ENCODE measurements at places on chromosomes 1 and 21.

DNA sequence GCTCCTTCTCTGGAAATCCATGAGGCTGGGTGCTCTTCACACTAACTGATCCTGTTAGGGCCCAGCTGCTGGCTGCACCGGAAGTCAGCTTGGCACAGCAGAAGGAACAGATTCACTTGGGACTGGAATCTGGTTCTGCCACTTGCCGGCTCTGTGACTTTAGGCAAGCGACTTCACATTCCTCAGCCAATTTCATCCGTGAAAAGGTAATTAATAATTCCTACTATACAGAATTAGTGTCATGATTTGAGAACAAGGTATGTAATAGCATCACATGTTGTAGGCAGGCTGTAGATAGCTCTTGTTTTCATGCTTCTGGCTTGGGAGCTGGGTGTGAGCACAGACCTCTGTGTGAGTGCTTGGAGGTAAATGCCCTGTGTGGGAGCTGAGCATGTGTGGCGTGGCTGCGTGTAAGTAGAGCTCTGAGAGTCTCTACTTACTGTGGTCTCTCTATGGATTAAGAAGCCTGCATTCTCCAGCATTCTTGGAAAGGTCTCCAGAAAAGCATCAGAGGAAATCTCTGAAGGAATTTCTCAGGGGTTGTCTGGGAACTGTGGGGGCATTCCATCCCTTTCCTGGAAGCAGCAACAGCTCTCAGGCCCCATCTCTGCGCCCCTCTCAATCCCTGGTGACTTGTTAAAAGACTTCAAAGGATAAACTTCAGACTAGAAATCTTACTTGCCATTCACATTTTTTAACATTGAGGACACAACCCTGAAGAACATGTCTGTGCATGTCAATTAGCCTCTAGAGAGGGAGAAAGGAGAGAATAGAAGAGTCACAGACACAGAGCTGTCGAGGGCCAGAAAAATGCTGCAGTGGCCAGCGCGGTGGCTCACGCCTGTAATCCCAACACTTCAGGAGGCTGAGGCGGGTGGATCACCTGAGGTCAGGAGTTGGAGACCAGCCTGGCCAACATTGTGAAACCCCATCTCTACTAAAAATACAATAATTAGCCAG, 47.7 kb upstream of the PPM1J start:
- H3K4me1 ChIP-seq: no peaks in the 10 kb centered on the region
- DNase-seq: no peak
- no peaks in the 10 kb centered on the region for H3K36me3 ChIP-seq
- no peak overlapping the region for H3K4me3 ChIP-seq
- no peak overlapping the region for H3K27ac ChIP-seq
- H3K27me3 ChIP-seq: no peaks in the 10 kb centered on the region

DNA sequence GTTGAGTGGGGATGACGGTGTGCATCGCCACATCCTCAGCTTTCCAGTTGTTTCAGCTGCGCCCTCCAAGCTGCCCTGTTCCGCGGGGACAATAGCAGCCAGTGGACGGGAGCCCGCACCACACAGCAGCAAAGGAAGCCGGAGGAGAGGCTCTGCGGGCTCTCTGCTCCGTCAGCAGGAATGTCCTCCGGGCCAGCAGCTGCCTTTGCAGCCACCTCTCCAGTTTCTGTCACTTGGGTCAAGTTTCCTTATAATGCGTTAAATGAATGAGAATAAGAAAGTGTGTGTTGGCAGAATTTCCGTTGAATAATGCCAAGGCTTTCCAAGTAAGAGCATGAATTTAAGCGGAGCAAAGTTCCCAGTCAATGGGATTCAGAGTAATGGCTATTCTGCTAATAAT, 263.3 kb downstream of the KIF26B start:
- no peak overlapping the region for H3K27ac ChIP-seq
- no peak overlapping the region for H3K4me3 ChIP-seq
- no peak for DNase-seq
- H3K36me3 ChIP-seq: no peaks in the 10 kb centered on the region
- no peaks in the 10 kb centered on the region for H3K27me3 ChIP-seq

GRCh38 chr1:78234496-78234895, 188.7 kb downstream of the GIPC2 start:
- H3K27ac ChIP-seq: no peak overlapping the region
- no peaks in the 10 kb centered on the region for H3K36me3 ChIP-seq
- H3K4me3 ChIP-seq: no peak overlapping the region
- no peaks in the 10 kb centered on the region for H3K4me1 ChIP-seq
- no peak for DNase-seq
- no peaks in the 10 kb centered on the region for H3K27me3 ChIP-seq

DNA sequence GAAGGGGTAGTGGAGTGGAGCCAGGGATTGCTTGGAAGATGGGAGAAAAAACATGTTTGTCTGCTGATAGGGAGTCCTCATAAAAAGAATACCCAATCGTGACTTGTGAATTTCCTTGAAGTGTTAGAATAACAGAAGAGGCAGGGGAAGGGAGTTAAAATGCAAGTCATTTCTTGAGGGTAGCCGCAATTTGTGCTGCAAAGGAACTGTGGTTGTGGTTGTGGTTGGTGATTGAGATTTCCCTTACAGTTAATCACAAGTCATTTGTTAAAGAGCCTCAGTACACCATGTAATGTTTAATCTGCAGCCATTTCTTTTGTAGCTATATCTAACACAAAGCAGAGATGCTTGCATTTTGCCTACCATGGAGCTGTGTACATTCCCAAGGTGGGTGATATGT, 38.5 kb upstream of the EGLN1 start:
- DNase-seq: peak; percentile 39
- H3K27ac ChIP-seq: no peak overlapping the region
- H3K4me1 ChIP-seq: peaks cover 5% of the 10 kb centered on the region
- H3K36me3 ChIP-seq: no peaks in the 10 kb centered on the region

DNA sequence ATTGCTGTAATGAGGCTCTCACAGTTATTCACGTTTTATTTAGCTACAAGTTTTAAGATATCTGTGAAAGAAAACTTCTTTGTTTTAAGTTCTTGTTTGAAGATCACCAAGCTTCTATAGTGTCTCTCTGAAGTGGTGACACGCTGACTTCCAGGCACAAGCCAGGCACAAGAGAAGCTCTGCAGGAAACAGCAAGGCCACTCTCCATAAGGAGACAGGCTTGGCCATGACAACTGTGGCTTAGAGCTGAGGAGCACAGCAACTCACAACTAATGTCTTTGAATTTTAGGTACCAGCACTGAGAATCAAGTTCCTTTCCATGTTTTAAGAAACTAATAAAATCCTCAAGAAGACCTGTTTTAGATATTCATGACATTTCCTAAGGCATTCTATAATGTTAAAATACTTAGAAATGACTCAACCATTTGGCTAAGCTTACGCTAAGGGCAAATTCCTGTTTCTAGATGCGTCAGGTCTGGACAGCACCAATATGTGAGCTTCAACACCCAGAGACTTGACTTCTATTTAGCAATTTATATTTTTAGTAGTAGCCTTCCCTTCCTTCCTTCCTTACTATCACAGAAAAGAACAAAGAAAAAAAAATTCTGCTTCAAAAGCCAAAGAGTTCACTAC, 40.2 kb downstream of the APP start:
- H3K4me3 ChIP-seq: no peak overlapping the region
- no peaks in the 10 kb centered on the region for H3K27me3 ChIP-seq
- H3K4me1 ChIP-seq: no peaks in the 10 kb centered on the region
- H3K36me3 ChIP-seq: no peaks in the 10 kb centered on the region
- H3K27ac ChIP-seq: no peak overlapping the region

GRCh38 chr1:6850537-6850936, 65.3 kb downstream of the CAMTA1 start:
- H3K36me3 ChIP-seq: peaks cover 7% of the 10 kb centered on the region
- no peaks in the 10 kb centered on the region for H3K4me1 ChIP-seq
- H3K4me3 ChIP-seq: no peak overlapping the region

DNA sequence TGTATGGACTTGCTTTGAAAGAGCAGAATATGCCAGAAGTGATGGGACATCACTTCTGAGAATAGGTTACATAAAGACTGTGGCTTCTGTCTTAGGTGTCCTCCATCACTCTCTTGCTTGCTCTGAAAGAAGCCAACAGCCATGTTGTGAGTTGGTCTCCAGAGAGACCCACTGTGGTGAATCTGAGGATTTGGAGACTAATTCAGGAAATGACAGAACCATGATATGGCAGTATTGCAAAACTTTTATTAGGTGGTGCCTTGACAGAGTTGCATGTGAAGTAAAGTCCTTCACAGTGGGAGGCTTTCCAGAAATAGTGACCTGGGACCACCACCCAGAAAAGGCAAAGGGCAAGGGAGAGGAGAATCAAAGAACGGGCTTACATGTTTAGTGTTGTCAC, 628.6 kb downstream of the KCNT2 start:
- no peaks in the 10 kb centered on the region for H3K27me3 ChIP-seq
- H3K4me3 ChIP-seq: no peak overlapping the region
- no peak for DNase-seq
- no peaks in the 10 kb centered on the region for H3K36me3 ChIP-seq

- peak overlapping the region; percentile 50 for H3K4me3 ChIP-seq
- H3K36me3 ChIP-seq: no peaks in the 10 kb centered on the region
- H3K27ac ChIP-seq: peak overlapping the region; percentile 91
- peaks cover 62% of the 10 kb centered on the region for H3K4me1 ChIP-seq
- no peaks in the 10 kb centered on the region for H3K27me3 ChIP-seq
These were observed 1.1 kb upstream of the SHISAL2A start for GRCh38 chr1:52631759-52632331.

DNA sequence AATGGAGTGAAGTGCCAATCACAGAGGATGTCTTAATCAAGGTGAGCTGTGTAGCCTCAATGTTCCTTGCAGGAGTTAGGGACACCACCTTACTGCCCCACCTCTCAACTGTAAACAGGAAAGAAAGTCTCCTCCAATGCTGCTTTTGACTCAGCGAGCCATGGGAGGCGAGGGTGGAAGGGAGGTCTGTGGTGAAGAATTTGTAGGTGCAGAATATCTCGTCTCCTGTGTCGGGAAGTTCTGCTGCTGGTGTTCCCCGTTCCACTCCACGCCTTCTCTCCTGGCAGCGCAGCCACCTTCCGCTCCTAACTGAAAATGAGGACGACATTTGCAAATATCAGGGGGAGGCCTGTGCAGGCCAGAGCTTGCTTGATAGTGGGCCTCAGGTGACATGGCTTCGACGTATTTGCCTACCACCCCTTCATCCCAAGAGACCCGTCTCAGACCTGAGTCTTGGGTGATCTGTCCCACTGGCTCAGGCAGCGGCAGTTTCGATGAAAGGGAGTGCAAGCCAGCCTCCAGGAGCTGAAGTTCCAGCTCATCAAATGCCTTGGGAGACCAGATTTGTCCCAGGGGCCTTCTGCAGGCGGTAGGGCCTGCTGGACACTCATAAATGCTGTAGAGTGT, 368.3 kb upstream of the C1orf174 start:
- H3K4me3 ChIP-seq: no peak overlapping the region
- H3K36me3 ChIP-seq: no peaks in the 10 kb centered on the region
- no peak overlapping the region for H3K27ac ChIP-seq
- H3K4me1 ChIP-seq: peaks cover 11% of the 10 kb centered on the region
- H3K27me3 ChIP-seq: peaks cover 6% of the 10 kb centered on the region

DNA sequence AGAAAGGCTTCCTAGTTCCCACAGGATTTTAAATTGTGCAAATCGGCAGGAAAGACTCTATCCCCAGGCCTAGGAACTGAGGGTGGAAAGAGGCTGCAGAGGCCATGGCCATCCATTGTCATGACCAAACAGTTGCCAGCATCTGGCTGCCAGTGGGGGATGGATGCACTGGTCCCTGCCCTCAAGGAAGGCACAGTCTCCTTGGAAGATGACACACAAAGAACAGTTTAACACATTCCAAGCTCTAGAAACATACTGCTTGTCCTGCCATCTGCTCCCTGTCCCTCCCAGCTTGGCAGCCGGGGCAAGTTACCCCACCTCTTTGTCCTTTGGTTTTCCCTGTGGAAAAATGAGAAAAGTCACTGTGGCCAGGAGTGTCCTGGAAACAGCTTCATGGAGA, 83.2 kb downstream of the BCAR3 start:
- no peaks in the 10 kb centered on the region for H3K36me3 ChIP-seq
- no peaks in the 10 kb centered on the region for H3K4me1 ChIP-seq
- no peak for DNase-seq
- H3K27ac ChIP-seq: no peak overlapping the region
- no peaks in the 10 kb centered on the region for H3K27me3 ChIP-seq
- H3K4me3 ChIP-seq: no peak overlapping the region

GRCh38 chr1:27306892-27307761, 14.8 kb upstream of the TMEM222 start:
- H3K36me3 ChIP-seq: peaks cover 34% of the 10 kb centered on the region
- no peaks in the 10 kb centered on the region for H3K4me1 ChIP-seq
- no peak overlapping the region for H3K27ac ChIP-seq
- DNase-seq: no peak
- H3K4me3 ChIP-seq: no peak overlapping the region
- no peaks in the 10 kb centered on the region for H3K27me3 ChIP-seq

GRCh38 chr1:211501711-211502400, 9.9 kb upstream of the RD3 start:
- H3K27ac ChIP-seq: no peak overlapping the region
- no peak for DNase-seq
- H3K27me3 ChIP-seq: peaks cover 4% of the 10 kb centered on the region
- H3K36me3 ChIP-seq: no peaks in the 10 kb centered on the region
- H3K4me3 ChIP-seq: no peak overlapping the region

- no peak overlapping the region for H3K27ac ChIP-seq
- H3K4me1 ChIP-seq: peaks cover 26% of the 10 kb centered on the region
- peak; percentile 79 for DNase-seq
- H3K4me3 ChIP-seq: no peak overlapping the region
These were observed 46.7 kb upstream of the PCBP3 start for GRCh38 chr21:45596704-45597318.

- H3K4me3 ChIP-seq: no peak overlapping the region
- no peaks in the 10 kb centered on the region for H3K27me3 ChIP-seq
- no peak overlapping the region for H3K27ac ChIP-seq
- DNase-seq: no peak
- no peaks in the 10 kb centered on the region for H3K4me1 ChIP-seq
- no peaks in the 10 kb centered on the region for H3K36me3 ChIP-seq
These were observed 15.4 kb downstream of the MPZL1 start for GRCh38 chr1:167737169-167737568.

DNA sequence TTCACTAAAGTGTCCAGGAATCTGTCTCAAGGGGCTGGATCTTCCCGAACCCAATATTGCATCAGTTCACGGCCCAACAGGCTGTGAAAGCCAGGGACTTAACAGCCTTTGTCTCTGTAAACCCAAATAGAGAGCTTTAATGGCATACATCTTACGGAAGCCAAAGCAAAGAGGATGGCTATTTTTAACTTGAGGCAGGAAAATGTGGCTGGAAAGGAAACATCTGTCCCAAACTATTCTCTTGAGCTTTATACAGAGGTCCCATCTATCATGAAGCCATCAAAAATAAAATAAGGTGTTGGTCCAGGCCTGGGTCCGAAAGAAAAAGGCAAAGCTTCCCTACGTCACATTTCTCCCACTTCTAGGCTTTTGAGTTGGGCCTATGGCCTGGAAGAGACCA, 7.7 kb upstream of the CD34 start:
- no peak for DNase-seq
- no peak overlapping the region for H3K27ac ChIP-seq
- peaks cover 12% of the 10 kb centered on the region for H3K27me3 ChIP-seq
- no peaks in the 10 kb centered on the region for H3K4me1 ChIP-seq
- no peaks in the 10 kb centered on the region for H3K36me3 ChIP-seq
- H3K4me3 ChIP-seq: no peak overlapping the region

Data from CD4-positive, alpha-beta T cell (primary cell).